WTC11 (cell line): ENCODE measurements at places on chromosomes 12 and 14. TPM values are rescaled to one million over a fixed set of nuclear protein-coding genes. Genes with fewer than 3 reads are reported as not detected.

DNA sequence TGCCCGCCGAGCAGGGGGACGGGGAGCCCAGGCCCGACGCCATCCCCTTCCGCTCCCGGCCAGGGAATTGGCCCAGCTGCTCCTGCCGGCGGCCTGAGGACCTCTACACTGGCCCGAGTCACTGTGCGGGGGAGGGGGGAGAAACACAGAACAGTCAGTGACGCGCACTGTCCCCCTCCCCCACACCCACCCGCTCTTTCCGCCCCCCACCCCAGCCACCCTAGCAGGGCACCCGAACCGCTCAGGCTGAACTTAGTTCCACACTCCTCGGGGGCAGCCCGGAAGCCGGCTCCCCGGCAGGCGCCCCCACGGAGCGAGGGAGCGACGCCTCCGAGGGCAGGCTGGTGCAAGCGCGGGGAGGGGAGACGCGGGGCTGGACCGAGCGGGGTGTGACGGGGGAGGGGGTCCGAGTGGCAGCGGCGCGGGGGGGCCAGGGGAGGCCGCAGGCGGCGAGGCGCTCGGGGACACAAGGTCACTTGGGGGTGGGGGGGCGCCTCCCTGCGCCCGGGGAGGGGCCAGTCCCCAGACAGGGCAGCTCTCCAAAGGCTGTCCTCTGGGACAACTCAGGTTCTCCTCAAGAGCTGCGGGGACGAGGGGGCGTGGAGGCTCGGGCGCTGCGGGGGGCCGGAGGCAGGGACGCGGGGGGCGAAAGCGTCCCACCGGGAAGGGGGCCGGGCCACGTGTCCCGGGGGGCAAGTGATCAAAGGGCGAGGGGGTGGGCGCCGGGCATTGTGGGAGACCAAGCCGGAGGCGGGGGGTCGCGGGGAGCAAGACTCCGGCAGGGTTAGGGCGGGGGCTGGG, 648 bp downstream of the CHD4 start:
- peaks cover 35% of the 10 kb centered on the region for H3K4me1 ChIP-seq
- no peaks in the 10 kb centered on the region for H3K27me3 ChIP-seq
- no peak overlapping the region for H3K27ac ChIP-seq
- peak; percentile 44 for DNase-seq
- no peak overlapping the region; the same call in 1 of the 2 replicates for H3K4me3 ChIP-seq
- H3K36me3 ChIP-seq: peaks cover 41% of the 10 kb centered on the region

DNA sequence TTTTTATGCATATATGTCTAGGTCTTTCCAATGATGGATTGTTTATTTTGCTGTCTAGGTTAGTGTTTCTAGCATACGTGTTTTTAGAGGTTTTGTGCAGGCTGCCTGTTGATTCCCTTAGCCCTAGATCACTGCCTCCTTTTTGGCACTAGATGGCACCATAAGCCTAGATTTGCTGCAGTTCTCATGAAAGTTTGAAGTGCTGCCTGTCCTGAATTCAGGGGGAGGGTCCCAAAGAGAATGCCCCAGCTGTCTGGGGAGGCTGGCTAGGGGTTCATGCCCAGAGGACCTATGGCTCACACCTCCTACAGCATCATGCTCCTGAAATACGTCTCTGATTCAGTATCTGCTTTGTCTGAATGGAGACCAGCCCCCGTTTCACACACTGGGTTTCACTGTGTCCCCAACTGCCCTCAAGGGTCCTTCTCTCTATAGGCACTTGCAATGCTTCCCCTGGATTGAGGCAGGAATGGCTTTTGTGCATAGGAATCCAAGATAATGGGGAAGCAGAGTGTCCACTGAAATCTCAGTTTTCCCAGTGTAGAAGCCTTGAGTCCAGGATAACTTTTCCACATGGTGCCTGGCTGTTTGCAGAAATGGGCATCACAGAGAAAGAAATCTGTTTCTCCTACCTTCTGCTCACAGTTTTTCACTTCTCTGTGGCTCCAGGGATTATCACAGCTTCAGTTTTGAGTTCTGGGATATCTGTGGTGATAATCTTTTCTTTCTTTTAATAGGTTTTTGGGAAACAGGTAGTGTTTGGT, 14.2 kb upstream of the TXNRD1 start:
- H3K27ac ChIP-seq: no peak overlapping the region
- H3K4me3 ChIP-seq: no peak overlapping the region
- H3K4me1 ChIP-seq: peaks cover 11% of the 10 kb centered on the region
- DNase-seq: peak; percentile 50
- H3K36me3 ChIP-seq: peaks cover 11% of the 10 kb centered on the region

- DNase-seq: no peak
- H3K36me3 ChIP-seq: peaks cover 10% of the 10 kb centered on the region
- H3K4me3 ChIP-seq: no peak overlapping the region
- peaks cover 19% of the 10 kb centered on the region for H3K4me1 ChIP-seq
These were observed 58.4 kb downstream of the CCDC91 start for GRCh38 chr12:28248555-28249145.

DNA sequence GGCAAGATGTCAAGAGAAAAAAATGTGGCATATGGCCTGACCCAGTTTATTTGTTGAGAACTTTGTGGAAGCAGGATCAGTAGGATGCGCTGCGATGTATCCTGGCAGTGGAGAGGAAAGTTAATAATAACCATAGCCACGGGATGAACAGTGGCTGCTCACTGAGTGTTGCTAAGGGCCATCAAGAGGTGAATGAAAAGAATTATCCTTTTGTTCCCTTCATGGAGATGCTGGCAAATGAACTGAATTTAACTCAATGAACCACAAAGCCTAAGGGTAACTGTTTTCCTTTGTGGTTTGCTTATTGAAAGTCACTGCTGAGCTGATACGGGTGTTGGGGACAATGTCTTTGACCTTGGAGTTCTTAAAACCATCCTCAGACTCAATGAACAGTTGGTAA, 476.5 kb downstream of the APAF1 start:
- H3K36me3 ChIP-seq: no peaks in the 10 kb centered on the region
- H3K4me1 ChIP-seq: no peaks in the 10 kb centered on the region
- no peak overlapping the region for H3K4me3 ChIP-seq
- H3K27ac ChIP-seq: no peak overlapping the region
- no peak for DNase-seq

DNA sequence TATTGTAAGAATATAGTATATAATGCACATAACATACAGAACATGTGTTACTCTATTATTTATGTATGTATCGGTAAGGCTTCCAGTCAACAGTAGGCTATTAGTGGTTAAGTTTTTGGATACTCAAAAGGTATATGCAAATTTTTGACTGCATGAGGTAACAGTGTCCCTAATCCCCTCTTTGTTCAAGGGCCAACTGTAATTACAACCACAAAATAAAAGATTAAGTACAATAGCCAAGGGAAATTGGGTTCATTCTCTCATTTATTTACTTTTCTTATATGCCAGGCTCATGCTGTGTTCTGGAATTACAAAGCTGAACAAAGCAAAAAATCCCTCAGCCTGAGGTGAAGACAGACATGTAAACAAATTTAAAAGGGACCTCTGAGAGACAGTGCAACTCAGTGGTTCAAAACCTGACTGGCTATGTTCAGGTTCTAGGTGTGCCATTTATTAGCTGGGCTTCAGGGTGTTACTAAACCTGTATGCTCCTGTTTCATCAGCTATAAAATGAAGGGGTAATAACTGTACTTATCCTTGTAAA, 43.4 kb upstream of the TSPAN8 start:
- no peak overlapping the region for H3K27ac ChIP-seq
- no peak overlapping the region for H3K4me3 ChIP-seq
- H3K27me3 ChIP-seq: 0 out of 2 replicates have a peak, but pooled peaks cover under 1% of the 10 kb centered on the region
- H3K36me3 ChIP-seq: peaks cover 44% of the 10 kb centered on the region
- peaks cover 31% of the 10 kb centered on the region for H3K4me1 ChIP-seq
- DNase-seq: no peak

GRCh38 chr12:106975993-106976658, 10.8 kb downstream of the MTERF2 start:
- H3K27ac ChIP-seq: no peak overlapping the region
- H3K4me3 ChIP-seq: no peak overlapping the region
- DNase-seq: no peak
- no peaks in the 10 kb centered on the region for H3K4me1 ChIP-seq

DNA sequence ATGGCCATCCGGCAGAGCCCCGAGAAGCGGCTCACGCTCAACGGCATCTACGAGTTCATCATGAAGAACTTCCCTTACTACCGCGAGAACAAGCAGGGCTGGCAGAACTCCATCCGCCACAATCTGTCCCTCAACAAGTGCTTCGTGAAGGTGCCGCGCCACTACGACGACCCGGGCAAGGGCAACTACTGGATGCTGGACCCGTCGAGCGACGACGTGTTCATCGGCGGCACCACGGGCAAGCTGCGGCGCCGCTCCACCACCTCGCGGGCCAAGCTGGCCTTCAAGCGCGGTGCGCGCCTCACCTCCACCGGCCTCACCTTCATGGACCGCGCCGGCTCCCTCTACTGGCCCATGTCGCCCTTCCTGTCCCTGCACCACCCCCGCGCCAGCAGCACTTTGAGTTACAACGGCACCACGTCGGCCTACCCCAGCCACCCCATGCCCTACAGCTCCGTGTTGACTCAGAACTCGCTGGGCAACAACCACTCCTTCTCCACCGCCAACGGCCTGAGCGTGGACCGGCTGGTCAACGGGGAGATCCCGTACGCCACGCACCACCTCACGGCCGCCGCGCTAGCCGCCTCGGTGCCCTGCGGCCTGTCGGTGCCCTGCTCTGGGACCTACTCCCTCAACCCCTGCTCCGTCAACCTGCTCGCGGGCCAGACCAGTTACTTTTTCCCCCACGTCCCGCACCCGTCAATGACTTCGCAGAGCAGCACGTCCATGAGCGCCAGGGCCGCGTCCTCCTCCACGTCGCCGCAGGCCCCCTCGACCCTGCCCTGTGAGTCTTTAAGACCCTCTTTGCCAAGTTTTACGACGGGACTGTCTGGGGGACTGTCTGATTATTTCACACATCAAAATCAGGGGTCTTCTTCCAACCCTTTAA, 1.5 kb downstream of the FOXG1 start:
- H3K4me3 ChIP-seq: peak overlapping the region; percentile 70
- no peaks in the 10 kb centered on the region for H3K36me3 ChIP-seq
- H3K27ac ChIP-seq: no peak overlapping the region
- peaks cover 97% of the 10 kb centered on the region for H3K27me3 ChIP-seq

DNA sequence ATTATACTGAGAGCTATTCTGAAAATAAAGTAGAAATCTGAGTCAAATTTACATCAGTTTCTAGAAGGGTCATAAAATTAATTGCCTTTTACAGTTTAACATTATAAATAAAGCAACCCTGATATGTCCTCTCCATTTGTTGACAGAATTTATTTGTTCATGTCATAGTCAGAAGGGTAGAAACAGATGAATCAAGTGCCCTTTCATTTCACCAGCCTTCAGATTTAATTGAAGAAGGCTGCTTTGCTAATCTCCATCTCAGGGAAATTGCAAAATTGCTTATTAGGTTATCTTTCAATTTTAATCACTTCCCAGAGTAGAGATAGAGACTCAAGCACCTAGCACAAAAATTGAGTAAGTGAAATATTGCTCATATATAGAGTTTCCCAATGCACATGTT, 76.8 kb downstream of the ATXN7L3B start:
- H3K4me1 ChIP-seq: no peaks in the 10 kb centered on the region
- no peak overlapping the region for H3K27ac ChIP-seq
- H3K36me3 ChIP-seq: no peaks in the 10 kb centered on the region

DNA sequence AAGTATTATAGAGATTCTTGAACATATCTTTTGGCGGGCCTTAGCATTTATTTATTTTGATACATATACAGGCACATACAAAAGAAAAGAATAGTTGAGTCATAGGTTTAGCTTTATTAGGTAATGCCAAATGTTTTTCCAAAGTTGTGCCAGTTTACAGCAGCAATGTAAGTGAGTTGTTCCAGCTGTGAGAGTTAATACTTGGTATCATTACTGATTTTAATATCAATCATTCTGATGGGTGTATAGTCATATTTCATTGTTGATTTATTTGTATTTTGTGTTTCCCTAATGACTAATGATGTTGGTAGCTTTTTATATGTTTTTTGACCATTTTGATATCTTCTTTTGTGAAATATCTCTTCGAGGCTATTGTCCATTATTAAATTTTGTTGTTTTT, 122.4 kb downstream of the MIPOL1 start:
- H3K27ac ChIP-seq: no peak overlapping the region
- H3K4me3 ChIP-seq: no peak overlapping the region
- DNase-seq: no peak
- peaks cover 1% of the 10 kb centered on the region; the same call in 1 of the 2 replicates for H3K4me1 ChIP-seq
- H3K36me3 ChIP-seq: no peaks in the 10 kb centered on the region

The STAC3 gene
- 3.2 to 3.4 TPM (median 3.3 TPM) in 3 replicates for total RNA-seq
